Kidney capillary endothelial cell (primary cell): ENCODE measurements at places on chromosomes 6 and 20.

GRCh38 chr6:79420054-79420453, 117.2 kb downstream of the LCA5 start:
- no peak for DNase-seq

DNA sequence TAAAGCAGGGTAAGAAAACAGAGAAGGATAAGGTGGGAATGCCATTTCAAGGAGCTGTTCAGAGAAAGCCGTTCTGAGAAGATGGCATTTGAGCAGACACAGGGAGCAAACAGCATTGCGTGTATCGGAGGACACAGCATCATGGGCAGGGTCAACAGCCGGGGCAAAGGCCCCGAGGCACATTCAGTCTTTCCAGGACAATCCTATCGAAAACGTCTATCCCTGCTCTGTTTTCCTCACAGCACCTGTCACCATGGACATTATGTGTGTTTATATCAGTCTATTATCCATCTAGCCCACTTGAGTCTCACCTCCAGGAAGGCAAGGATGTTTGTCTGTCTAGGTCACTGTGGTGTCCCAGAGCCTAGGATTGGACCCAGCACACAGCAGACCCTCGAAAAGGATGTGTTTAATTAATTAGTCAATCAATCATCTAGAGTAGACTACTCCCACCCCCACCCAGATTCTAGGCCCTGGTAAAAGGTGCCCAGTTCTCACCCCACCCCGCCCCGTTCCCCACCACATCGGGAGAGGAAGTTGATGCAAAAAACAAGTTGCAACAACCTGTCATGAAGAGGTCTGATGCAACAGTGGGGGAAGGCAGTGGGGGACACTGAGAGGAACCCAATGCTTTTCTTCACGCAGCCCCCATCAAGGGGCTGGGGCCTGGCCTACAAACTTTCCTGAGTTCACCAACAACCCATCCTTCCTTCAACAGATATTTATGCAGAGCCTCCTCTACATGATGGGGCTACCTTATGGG, 66.6 kb downstream of the PREX1 start:
- DNase-seq: no peak

- DNase-seq: no peak
Observed at GRCh38 chr6:96610019-96610418, 47.1 kb downstream of the FHL5 start.

- no peak for DNase-seq
Observed at GRCh38 chr6:41161380-41161779, 1.5 kb downstream of the TREM2 start.

DNA sequence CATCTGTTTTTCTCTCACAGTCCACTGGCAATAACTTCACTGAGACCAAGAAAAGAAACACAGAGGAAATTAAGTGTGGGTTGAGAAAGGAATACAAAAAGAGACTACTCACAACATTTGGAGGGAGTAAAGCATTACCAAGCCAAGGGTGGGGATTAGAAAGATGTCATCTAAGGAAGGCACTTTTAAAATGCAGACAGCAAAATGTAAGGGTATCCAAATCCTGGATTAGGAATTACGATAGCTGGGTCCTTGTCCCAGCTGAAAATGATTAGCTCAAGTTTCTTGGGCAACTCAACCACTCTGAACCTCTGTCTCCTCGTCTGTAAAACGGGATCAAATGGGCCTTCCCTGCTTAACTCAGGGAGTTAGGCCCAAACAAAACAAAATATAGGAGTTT, 2.2 kb downstream of the LEMD2 start:
- DNase-seq: no peak

DNA sequence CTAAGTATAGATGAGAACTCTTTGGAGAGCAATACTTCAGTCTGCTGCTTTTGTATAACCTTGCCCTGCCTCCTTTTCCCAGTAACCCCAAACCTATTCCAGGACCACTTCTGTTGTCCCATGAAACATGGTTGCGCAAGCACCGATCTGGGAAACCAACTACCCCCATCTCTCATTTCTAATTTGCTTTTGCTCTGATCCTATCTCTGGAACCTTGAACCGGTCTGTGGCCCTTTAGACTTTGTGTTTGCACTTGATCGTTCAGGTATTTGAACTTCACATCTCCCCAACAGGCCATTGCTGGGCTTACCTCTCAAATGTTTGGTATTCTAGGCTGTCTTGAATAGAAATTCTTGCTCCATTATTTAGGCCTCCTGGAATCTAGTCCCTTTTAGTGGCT, 25.0 kb downstream of the L3MBTL3 start:
- DNase-seq: no peak

DNA sequence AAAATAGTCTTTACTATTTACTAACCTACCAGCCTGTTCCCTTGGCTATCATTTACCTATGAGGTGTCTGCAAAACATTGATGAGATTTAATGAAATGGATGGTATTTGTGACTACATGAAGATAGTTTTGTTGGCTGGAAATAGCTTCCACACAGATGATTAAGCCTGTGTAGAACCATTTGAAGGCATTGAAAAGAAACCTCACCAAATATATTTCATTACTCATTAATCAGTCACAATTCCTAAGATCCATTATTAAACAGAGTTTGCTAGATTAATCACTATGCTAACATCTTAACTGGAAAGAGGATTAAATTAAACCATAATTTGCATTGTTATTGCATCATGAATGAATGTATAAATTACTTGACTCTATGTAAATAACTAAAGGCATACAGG, 560.3 kb downstream of the BMP2 start:
- no peak for DNase-seq

DNA sequence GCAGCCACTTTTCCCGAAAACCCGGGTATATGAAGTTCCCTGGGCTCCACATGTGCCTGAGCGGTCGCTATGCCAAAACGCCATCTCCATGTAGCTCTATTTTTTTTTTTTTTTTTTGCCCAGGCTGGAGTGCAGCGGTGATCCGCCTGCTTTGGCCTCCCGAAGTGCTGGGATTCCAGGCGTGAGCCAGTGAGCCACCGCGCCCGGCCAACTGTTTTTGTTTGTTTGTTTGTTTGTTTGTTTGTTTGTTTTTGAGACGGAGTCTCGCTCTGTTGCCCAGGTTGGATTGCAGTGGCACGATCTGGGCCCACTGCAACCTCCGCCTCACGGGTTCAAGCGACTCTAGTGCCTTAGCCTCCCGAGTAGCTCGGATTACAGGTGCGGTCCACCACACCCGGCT, 237.5 kb upstream of the IRAK1BP1 start:
- no peak for DNase-seq
